Stimulated activated CD8-positive, alpha-beta memory T cell treated with anti-CD3 and anti-CD28 coated beads, Interleukin-7, amount 100 ng/mL, for 4 hours (primary cell): ENCODE measurements at places on chromosomes 4 and X.

- no peak for DNase-seq
Observed at GRCh38 chr4:135144498-135144897, 942.9 kb upstream of the PABPC4L start.

DNA sequence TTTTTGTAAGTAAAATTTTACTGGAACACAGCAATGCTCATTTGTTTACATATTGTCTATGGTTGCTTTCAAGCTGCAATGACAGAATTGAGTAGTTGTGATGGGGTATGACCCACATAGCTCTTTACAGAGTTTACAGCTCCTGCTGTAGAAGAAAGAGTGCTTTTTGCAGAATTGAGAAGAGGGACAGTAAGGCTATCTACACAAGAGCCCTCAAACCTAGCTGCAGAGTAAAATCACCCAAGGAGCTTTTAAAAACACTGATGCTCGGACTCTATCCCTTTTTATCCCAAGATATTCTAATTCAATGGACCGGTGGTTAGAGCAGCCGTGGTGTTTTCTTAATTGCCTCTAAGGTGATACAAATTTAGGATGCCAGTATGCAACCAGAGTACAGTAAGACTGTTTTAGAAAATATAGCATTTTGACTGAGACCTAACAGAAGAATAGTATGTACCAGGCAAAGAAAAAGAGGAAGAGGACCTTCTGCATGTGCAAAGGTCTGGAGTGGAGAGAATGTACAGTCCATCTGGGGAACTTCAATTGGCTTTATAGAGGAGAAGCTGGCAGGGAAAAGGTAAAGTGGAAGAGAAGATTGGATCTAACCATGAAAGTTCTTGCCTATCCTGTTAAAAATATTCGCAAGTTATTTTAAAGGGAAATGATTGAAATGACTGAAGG is 663.6 kb upstream of the CPEB2 start:
- DNase-seq = no peak

GRCh38 chr4:4385729-4386295 is 1.1 kb upstream of the NSG1 start:
- no peak for DNase-seq

DNA sequence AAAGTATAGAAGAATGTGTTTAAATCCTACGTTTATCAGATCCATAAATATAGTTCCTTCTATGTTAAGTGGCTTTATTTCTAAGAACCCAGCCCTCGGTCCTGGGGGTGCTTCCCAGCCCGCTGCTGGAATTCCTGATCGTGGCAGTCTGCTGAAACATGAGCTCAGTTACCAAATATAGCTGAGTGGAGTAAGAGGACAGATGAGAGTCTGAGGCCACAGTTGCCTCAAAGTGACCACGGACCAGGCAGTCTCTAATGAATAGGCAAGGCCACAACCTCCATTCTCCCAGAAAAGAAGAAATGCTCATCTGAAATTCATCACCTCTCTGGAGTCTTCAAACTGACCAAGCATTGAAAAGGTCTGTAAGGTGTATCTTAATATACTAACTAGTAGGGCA is at the start of gene PALLD:
TSS of gene PALLD (plus strand) at position 219 of the 400 bp plus-strand sequence.
- DNase-seq = no peak

DNA sequence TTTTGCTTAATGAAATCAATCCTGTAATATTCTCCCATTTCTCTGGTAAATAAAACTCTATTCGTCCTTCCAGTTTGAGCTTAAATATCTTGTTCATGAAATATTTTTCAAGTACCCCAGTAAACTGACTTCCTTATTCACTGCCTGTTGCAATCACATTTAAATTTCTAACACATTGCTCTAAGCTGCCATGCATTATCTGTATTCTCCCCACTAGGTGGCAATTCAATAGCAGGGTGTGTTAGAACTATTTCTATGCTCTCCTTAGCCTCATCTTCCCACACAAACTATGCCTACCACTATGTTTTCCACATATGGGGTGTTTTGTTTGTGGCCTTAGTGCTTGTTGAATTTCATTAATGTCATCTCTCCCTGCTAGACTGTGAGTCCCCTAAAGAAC is 377.1 kb upstream of the HS3ST1 start:
- no peak for DNase-seq

- DNase-seq = no peak
Observed at GRCh38 chrX:120336899-120337298, 25.0 kb upstream of the ATP1B4 start.

DNA sequence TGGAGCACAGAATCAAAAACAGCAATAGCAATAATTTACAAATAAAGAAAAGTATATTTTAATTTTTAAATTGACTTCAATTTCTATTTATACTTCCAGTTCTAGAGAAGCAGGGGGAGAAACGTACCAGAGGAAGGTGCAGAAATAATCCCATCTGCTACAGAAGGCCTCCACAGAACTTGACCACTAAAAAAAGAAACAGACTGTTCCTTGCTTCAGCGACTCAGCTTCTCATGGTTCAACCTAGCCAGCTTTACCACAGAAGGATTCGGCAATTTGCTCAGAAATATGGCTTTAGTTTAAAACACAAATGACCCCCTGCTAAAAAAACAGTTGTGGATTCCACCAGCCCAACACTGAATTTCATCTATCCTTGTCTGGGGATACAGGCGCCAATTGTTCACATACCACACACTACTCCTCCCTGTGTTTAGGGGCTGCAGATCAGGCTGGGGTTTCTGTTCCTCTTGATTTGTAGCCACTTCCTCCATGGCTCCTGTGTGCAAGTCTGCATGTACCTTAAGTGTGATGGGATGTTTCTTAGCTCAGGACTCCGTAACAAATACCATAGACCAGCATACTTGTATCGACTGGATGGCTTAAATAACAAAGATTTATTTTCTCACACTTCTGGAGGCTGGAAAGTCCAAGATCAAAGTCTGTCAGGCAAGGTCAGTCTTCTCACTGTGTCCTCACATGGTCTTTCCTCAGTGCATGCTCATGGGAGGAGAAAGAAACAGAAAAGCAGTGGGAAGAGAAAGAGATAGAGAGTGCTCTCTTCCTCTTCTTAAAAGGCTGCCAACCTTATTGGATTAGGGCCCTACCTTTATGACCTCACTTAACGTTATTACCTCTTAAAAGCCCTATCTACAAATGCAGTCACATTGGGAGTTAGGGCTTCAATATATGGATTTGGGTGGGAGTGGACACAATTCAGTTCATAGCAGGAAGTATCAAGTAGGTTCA is 79.1 kb downstream of the AMOT start:
- DNase-seq = no peak
